Kidney epithelial cell (primary cell): ENCODE measurements at places on chromosomes 3 and 15. TPM values are rescaled to one million over a fixed set of nuclear protein-coding genes. Genes with fewer than 3 reads are reported as not detected.

Gene CLK3
- total RNA-seq = 96.9 and 104 TPM in 2 replicates

Gene TTC23
- total RNA-seq = 11.6 and 14.9 TPM in 2 replicates

Gene RTP3
- not detected in 2 replicates for total RNA-seq

Gene TAGLN3
- 1.6 and 3.7 TPM in 2 replicates for total RNA-seq

Gene CFAP91
- 3.3 and 7.1 TPM in 2 replicates for total RNA-seq

Gene PRTG
- 7.9 and 9.4 TPM in 2 replicates for total RNA-seq

Gene RBPMS2
- total RNA-seq = 1.4 and 1.9 TPM in 2 replicates

Gene CLSTN2
- total RNA-seq = 10.9 and 17.3 TPM in 2 replicates

Gene LIPH
- total RNA-seq = 2.5 and 4.3 TPM in 2 replicates

Gene CHRM5
- total RNA-seq = not detected in 2 replicates

Gene TRIM42
- total RNA-seq = not detected in 2 replicates

Gene CPNE9
- total RNA-seq = 0.27 TPM in 1 of 2 replicates, not detected in the other

Gene RFTN1
- 50.7 and 58.3 TPM in 2 replicates for total RNA-seq

Gene SEC22A
- total RNA-seq = 26.9 and 35.3 TPM in 2 replicates

DNA sequence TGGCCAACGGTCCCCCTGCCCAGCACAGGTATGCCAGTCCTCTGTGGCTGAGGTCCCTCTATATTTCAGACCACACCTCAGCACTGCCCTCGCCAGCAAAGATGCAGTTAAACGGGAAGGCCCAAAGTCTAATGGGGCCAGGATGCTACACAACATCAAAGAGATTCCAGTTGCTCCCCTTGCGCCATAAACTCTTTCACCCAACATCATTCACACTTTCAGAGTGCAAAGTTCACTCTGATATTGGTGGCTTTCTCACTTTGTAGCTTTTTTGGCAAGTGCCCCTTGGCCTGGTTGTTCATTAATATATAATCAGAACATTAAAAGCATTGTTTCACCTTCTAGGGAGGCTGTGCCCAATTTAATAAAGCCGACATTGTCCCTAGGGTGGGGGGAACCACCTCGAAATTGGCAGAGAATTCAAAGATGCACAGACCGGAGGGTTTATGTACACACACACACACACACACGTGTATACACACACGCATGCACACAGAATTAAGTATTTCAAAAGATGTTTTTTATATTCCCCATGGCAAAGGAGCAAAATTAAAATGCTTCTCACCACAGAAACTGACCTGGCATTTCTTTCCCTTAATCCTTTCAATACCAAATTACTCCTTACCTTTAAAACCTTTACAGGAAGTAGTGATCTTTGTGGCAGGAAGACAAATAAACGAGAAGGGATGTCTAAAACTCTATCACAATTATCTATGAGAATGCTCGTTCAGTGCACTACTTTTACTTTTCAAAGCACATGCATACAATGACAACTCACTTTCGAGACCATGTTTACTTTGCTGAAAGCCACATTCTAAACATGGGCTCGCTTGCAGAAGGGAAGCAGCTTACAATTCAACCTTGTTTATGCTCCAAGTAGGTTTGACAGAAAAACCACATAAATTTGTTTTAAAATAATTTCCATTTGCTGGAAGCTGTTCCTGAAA, 19.5 kb downstream of the LRIG1 start:
- DNase-seq = no peak

- no peak for DNase-seq
Measured at GRCh38 chr3:123755501-123755900, 128.6 kb downstream of the MYLK start.

DNA sequence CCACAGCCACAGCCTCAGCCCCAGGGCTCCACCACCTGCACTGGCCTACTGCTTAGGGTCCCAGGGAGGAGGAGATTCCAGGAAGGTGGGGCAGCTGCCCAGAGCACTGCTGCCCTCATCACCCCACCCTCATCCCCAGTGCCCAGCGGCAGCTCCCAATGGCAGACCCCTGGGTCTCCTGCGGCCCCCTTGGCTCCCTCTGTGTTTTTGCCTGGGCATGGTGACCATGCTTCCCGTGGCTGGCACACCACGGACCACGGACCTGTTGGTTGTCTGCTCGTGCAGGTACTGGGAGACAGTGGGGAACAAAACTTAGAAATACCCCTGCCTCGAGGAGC, 2.7 kb downstream of the CHST13 start:
- DNase-seq = no peak

- DNase-seq = no peak
Measured at GRCh38 chr3:128855569-128855968, 23.9 kb upstream of the ACAD9 start.

DNA sequence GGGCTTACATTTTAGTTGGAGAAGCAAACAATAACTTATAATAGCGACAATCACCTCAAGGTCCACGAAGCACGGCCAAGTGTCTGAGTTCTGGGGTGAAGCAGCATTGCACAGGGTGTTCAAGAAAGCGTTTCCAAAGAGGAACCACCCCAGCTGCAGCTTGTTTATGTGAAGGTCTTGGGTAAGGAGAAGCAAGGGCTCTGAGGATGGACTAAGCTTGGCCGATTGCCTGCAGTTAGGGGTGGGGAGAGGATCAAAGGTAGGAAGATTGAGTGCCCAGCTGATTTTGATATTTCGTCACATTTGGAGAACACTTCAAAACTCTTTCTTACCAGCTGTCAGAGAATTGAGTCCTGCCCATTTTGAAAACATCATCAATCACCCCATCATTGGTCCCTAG, 321.6 kb upstream of the DNAJC19 start:
- no peak for DNase-seq

GRCh38 chr3:159856590-159857104, 132.0 kb upstream of the IL12A start:
- no peak for DNase-seq

- no peak for DNase-seq
Measured at GRCh38 chr3:132972333-132972732, 65.9 kb upstream of the TMEM108 start.

DNA sequence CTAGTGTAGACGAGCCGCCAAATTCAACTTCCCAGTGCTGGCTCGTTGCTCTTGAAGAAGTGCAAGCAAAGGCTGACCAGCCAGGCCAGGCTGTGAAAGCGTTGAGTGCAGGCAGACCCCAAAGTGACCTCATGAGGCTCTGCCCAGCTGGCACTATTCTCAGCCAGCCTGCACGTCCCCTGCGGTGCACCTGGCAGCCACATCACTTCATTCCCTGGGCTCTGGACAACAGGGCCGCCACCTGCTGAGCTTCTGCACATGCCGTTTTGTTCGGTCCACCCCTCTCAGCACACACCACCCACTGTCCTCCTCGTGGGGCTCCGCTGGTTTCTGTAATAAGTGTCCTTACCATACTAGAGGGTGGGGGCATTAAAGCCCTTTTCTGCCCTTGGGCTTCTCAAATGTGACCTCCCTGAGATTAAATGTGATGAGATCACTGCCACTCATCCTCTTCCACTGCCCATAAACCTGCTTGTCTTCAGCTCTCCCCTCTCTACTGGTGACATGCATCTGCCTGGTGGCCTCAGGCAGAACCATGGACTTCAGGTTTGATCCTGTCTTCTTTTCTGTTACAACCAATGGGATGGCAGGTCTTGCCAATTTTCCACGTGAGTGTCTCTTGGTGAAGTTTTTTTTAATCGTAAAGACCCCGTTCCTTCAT, 6.1 kb downstream of the RASGRF1 start:
- DNase-seq = no peak

DNA sequence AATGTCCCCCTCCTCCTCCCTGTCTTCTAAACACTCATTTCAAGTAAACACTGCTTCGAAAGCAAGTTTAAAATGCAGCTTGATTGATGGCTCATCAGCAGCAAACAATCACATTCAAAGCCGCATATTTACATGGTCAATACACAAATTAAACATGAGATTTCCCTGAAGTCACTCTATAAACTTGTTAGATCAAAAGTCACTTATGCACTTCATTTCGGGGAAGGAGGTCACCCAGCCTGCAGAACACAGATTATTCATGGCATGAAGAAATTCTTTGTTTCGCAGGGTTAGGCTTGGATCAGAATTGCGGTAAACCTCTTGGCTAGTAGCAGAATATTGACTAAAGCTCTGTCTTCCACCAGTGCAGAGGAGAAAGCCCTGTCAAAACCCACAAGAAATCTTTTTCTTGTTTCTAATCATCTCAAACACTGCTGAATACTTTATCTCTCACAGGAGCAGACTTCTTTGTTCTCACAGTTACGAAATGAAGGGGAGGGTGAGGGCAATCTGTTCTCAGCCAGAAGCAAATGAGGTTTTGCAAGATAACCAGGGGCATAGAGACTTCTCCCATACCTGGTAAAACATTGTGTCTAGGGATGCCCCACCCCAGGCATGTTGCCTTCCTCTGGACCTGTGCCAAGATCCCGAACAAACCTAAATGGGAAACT, 133.3 kb upstream of the CHL1 start:
- DNase-seq = no peak

DNA sequence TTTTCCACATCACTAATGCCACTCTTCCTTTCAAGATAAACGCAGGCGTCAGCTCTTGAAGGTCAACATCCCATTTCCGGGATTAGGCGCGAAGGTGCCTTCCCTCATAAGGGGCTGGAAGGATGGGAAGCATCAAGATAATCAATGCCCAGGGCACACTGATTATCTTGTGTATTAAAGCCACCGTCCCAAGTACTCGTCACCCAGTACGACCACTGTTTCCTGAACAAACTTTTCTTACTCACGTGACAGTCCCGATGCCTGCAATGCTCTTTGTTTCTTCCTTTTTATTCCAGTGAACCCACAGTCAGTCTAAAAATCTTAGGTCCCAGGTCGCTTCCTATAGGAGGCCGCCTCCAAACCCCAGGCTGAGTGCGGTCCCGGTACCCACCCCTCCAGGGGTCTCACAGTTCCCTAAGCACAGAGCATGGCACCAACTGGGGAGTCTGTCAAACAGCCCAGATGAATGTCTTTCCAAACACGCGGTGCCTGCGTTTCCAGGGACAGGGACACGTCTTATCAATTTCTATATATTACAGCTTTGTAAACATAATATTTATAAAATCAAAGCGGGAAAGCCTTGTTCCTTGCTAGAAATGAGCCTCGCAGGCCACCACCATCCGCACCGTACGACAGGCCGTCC, 589 bp downstream of the ANAPC13 start:
- no peak for DNase-seq

DNA sequence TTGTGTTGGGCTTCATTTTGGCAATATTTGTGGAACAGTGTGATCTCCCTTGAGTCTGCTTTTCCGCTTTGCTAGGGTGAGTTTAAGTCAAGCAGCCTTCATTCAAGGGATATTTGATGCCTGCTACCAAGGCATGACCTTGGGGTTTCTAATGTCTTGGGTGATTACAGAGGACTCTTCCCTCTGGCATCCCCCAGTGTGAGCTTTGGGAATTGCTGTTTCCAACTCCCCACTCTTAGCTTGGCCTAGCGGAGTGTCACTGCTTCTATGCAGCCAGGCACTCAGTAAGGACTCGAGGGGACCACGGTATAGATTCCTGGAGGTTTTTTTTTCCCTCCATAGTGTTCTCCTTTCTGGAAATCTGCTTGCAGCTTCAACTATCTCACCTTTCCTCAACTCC, 21.1 kb downstream of the GCNT3 start:
- no peak for DNase-seq

DNA sequence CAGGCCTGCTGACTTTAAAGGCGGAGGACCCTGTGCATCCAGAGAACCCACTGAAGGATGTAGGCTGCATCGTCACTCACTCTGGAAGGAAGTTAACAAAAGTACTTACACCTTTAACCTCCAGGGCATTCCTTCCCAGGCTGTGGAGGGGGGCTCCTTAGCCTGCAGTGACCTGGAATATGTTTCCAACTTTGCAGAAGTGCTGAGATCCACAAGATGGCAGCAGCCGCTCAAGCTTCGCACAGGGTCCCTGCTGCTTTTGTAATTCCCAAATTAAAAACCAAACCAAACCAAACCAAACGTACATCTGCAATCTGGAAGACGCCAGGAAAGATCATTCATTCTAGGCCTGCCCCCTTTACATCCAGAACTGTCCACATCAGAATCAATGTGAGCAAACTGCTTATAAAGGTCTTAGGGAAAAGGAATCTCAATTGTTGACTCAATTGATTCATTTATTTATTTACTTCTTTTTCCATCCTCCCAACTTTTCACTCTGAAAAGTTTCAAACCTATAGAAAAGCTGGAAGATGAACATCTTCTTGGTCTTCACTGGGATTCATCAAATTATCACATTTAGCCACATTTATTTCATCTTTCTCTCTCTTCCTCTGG, 70.5 kb upstream of the KLHL25 start:
- DNase-seq = no peak

GRCh38 chr3:126939338-126939718, 43.6 kb upstream of the PLXNA1 start:
- no peak for DNase-seq

DNA sequence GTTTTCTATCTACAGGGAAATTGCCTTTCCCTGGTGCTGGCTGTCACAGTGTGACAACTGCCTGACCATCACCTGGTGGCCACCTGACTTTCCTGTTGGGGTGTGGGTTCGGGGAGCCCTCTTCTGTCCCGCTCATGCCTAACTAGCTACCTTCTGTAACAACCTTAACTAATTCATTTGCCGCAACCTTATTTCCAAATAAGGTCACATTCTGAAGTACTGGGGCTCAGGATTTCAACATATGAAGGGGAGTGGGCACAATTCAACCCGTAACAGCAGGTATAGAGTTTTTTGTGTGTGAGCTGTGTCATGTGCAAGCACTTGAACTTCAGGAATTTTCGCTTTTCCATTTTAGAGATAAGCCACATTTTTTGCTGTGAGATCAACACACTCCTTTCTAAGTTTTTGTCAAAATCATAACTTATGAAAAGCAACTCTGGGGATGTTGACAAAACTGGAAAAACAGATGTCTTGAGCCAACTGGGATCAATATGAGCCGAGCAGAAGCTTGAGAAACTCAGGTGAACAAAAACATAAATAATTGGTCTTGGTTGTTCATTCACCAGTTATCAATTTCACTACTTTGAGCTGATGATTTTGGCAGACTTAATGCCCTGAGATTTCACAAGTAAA, 242.0 kb upstream of the RGMA start:
- DNase-seq = no peak

- no peak for DNase-seq
Measured at GRCh38 chr3:50689558-50689957, 14.8 kb downstream of the DOCK3 start.

DNA sequence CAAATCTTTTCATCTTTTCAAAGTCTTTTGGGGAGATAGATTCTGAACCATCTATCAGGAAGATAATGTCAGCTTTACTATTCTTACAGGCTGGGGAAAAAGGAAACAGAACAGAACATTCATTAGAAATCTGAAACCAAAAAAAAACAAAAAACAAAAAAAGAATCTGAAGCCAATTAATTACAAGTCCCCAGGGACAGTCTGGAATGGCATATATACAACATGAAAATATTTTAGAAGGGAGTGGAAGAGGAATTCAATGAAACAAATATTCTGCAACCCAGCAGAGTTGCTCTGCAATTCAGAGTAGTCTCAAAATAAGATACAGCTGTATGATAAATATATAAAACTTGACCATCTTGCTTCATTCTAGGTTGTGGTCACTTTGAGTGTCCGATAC, 41.7 kb upstream of the CAPN7 start:
- DNase-seq = no peak
